GM23248 (cell line): ENCODE measurements at places on chromosomes 13 and 19. TPM values are rescaled to one million over a fixed set of nuclear protein-coding genes. Genes with fewer than 3 reads are reported as not detected.

- DNase-seq: no peak
Measured at GRCh38 chr19:55145232-55145631, 3.8 kb downstream of the TNNT1 start.

- peak; percentile 70 for DNase-seq
Measured at GRCh38 chr13:46211483-46212351, at the start of gene LRRC63. TSS of gene LRRC63 (plus strand) at chr13:46211928. CDS start at chr13:46213035, 1,107 bp downstream.

DNA sequence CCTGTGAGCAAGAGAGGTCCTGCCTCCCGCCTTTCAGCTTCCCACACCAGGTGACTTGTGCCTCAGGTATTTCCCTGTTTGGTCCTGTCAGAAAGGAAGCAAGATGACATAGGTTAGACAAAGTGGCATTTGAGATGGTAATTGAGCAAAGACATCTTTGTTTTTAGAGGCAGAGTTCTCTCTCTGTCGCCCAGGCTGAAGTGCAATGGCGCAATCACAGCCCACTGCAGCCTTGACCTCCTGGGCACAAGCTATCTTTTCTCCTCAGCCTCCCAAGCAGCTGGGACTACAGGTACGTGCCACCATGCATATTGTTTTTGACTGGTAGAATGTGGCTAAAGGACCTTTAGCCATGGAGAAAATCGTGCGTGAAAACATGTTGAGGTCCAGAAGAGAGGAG is 339.1 kb downstream of the FGF9 start:
- DNase-seq: no peak

GRCh38 chr13:36919171-36919832 is 736 bp downstream of the SMAD9 start:
- peak; percentile 74 for DNase-seq

DNA sequence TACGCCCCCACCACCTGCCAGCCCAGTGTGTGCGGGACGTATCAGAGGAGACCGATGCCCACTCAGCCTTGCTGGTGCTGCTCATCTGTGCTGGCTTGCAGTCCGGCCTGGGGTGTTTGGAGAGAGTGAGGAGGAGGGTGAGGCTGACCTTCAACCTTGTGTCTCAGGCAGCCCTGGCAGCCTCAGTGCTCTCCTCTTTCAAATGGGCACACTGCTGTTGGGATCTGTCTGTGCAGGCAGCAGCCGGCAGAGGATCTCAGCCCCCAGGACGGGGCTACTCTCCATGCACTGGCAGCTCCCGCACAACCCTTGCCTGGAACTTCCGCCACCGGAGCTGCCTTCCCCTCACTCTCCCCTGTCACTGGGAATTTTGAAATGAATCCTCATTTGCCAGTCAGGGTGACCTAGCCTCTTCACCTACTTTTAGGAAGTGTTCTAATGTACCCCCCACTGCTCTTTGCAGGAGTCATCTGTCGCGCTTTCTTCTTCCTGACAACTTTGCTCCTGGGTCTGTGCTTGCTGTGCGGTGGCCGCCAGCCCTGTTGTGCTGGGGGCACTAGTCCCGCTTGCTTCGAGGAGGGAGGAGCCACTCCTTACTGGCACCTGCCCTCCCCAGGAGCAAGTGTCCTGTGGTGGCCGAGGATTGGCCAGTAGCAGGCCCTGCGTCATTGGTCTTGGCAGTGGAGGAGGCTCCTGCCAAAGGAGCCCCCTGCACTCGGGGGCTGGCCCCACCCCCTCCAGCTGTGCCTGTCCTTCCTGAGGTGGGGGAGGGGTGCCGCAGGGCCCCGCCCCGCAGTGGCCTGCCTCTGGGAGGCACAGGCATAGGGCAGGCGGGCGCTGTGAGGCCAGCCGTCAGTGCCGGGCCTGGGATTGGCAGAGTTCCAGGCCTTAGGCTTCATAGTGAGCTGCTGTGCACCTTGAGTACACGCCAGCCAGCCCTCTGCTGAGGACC is 53.4 kb downstream of the TSSK6 start:
- no peak for DNase-seq

GRCh38 chr19:5318306-5318705 is 22.3 kb downstream of the PTPRS start:
- DNase-seq: no peak

GRCh38 chr13:70835371-70835770 is 727.1 kb upstream of the KLHL1 start:
- DNase-seq: no peak

DNA sequence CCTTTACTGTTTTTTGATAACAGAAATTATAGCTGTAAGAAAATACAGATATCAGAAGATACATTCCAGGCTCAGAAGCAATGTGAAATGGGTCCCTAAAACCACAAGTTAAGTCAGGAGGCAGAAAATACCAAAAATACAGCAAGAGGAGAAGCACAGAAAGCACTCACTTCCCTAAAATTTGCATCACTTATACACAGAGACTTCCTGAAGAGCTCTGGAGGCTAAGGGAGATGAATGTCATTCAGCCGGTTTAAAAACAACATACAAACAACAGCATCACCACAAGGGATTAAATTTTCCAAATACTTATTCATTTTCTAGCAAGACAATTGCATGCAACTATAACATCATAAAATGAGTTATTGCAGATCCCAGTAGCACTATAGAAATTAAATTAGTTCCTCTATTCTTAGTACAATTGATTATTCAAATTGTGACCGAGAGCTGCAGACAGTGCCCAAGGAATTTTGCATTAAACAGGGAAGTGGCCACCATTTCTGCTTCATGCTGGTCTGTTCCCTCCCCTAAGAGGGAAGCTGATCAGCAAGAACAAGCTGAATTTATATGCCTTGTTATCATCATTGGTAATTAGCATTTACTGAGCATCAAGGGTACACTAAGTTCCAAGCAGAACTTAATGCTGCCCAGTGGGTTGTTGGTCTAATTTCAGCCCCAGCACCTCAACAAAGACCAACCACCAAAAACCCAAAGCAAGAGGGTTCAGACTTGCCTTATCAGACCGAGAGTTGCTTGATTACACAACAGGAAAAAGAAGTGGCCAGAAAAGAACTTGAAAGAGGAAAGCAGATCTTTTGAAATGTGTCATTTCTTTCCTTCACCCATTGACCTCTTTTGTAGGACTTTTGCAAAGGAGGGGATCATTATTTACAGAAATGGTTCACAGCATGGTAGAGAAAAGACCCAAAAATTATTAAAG is 140.7 kb downstream of the KCTD12 start:
- no peak for DNase-seq

- DNase-seq: no peak
Measured at GRCh38 chr19:38020311-38020710, 113.3 kb downstream of the SIPA1L3 start.

DNA sequence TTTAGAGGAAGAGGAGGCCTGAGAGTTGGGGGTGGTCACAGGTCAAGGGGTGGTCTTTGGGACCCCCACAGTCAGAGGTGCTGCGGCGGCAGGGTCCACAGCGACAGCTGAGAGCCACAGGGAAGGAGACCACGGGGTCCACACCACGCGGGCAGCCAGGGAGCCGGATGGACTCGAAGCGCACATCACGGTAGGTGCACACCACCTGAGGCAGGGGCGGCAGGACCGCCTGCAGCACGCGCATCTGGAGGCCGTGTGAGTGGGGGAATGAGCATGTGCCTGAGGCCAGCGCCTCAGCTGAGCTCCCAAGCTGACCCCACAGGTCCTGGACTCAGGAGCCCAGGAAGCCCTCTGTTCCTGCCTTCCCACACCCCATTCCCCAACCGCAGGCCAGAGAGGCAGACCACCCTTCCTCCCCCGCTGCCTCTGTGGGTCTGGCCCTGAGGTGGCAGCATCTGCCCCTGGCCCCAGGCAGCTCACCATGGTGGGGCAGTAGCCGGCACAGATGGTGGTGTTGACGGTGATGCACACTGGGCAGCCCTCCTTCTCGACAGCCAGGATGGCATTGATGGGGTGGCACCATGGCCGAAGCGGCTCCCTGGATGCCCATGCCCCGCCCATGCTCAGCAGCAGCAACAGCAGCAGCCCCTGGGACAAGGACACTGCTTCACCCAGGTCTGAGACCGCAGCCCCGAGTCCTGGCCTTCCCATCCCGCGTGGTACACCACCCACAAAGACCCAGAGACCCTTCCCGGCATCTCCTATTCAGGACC is 638 bp downstream of the LHB start:
- DNase-seq: no peak

GRCh38 chr19:46218160-46218559 is 11.4 kb upstream of the IGFL1 start:
- DNase-seq: peak; percentile 36

GRCh38 chr19:5651361-5651760 is 28.5 kb downstream of the SAFB start:
- DNase-seq: no peak

DNA sequence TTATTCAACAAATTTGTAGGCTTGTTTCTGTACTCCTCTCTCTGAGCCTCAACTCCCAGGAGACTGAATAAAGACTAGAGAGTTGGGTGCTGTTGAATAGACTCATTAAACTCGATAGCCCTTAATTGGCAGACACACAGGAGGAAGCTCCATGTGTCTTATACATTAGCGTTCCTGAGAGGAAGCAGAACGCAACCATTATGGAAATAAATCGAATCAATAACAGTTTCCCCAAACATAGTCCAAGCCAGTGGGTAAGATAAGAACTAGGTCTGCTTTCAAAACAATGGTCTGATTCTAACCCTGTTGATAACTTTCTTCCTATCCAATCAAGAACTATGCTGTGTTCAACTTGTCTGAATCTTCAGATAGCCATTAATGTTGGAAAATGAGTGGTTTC is 118.1 kb upstream of the FNDC3A start:
- no peak for DNase-seq

GRCh38 chr19:49858088-49858985 is 7.4 kb downstream of the PTOV1 start:
- DNase-seq: peak; percentile 27

DNA sequence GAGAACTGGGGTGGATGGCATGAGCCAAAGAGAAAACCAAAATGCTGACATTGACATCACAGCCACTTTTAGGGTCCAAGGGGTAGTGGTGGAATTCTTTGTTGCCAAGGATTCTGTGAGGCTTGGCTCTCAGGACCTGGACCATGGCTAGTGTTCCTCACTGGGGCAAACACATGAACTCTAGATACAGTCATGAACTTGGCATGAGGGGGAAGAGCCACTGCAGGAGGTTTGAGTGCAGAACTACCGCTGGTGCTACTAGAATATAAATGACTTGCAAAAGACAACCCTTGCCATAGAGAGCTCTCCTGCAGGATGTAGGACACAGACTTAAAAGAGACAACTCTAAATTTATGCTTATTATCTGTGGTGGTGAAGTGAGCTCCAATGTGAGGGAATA is 29.8 kb upstream of the FRY start:
- no peak for DNase-seq

- DNase-seq: no peak
Measured at GRCh38 chr13:95354680-95355487, 53.6 kb upstream of the ABCC4 start.

GRCh38 chr13:26227166-26227971 is 5.3 kb upstream of the RNF6 start:
- no peak for DNase-seq

DNA sequence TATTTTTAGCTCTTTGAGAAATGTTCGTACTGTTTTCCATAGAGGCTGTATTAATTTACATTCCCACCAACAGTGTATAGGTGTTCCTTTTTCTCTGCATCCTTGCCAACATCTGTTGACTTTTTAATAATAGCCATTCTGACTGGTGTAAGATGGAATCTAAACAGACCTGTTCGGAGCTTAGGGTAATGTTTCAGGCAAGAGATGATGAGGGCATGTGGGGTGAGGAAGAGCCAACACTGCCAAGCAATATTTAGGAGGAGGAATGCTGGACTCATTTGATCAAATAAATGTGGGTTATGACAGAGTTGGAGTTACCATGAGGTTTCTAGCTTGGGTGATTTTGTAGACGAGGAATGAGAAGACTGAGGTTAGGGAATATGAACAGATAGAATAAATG is 382.9 kb downstream of the KLF12 start:
- no peak for DNase-seq

DNA sequence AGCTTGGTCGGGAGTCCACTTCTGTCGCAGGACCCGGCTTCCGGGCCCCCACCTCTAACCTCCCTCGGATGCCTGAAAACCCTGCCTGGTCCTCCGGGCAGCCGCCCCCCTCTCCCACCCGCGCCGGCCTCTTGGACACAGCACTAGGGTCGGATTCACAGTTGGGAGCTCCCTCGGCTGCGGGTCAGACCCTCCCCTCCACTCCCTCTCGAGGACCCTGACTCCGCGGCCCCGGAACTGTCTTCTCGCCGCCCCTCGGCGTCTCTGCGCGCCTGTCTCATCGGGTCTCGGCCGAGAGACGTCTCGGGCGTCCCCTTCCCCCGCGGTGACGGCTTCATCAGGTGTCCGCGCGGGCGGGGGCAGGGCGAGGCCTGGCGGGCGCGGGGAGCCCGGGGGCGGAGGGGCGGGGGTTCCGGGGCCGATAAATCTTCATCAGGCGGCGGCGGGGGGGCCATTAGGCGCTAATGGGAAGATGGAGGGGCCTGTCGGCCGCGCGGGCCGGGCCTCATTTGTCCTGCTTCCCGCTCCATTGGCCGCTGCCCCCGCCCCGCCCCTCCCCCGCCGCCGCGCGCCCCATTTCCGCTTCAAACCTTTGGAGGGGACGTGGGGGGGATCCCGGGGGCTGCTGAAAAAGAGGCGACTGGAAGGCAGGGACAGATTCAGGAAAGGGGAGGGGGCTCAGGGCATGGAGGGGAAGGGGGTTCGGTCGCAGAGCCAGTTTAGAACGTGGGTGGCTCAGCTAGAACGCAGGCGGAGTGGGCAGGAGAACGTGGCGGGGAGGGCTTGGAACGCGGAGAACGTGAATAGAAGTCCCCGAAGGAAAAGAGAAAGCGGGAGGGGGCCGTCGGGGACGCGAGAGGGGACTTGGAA is 11.8 kb upstream of the ERFL start:
- peak; percentile 52 for DNase-seq

DNA sequence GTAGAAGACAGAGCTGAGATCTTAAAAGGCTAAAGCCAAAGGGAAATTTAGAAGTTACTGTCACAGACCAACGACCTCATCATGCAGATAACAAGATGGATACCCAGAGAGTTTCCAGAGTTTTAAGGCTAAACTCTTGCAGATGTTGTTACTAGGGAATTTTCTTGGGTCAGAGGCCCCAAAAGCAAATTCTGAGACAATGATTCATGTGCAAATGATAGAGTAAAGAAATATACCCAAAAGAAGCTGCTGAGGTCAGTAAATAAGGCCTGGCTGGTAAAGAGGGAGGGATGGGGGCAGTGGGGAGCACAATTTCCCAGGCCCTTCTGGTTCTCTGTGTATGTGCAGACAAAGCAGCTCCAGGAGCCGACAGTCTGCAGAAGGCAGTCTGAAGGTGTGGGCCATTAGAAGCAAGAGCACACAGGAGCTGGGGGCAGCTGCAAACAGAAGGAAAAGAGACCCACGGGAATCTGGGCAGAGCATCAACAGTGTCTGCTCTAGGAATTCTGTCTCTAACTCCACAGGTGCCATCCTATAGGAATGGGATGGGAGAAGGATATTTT is 330.8 kb downstream of the TBC1D4 start:
- peak; percentile 18 for DNase-seq

The ZNF677 gene
- 19.5 and 21.2 TPM in 2 replicates for polyA plus RNA-seq

The DLL3 gene
- polyA plus RNA-seq: 0.74 and 1.2 TPM in 2 replicates

The F10 gene
- 9.0 and 9.1 TPM in 2 replicates for polyA plus RNA-seq

The ZNF554 gene
- 1.4 and 2.2 TPM in 2 replicates for polyA plus RNA-seq

The TMEM38A gene
- 1.1 and 1.6 TPM in 2 replicates for polyA plus RNA-seq

The VSTM2B gene
- polyA plus RNA-seq: not detected in 2 replicates

The ZNF177 gene
- 0.61 and 1.2 TPM in 2 replicates for polyA plus RNA-seq

The CEACAM3 gene
- polyA plus RNA-seq: not detected in 2 replicates

The KIR2DL1 gene
- polyA plus RNA-seq: not detected in 2 replicates
